Sigmoid colon (tissue), 7 donors: ENCODE measurements at places on chromosomes 4 and X.

DNA sequence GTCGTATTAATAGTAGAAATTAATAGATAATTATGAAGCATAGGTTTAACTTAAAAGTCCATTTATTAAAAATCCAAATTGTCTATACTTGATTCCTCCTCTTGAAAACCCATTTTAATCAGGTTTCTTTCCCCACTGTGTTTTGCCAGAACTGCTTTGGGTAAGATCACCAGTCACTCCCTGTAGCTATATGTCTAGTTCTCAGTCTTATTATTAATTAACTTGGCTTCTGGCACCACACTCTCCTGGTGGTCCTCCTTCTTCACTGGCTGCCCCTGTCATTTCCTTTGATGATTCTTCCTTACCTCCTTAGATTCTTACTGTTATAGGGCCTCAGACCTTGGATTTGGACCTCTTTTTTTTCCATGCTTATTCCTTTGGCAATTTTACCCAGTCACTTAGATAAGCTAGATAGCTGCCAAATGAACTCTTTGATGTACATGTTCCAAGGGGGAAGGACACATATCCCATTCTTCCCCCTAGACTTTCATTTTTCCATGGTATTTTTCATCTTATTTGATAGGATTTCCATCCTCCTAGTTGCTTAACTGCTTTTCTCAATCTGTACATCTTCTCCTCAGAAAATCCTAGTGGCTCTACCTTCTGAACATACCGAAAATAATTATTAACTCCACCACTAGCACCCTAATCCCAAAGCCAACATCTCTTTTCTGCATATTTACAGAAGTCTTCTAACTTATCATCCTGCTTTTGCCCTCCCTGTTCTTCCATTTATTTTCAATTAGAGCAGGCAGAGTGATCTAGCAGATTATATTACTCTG lies 24.5 kb downstream of the GIMD1 start:
- DNase-seq = no peak

GRCh38 chrX:129099207-129099606 lies 424.1 kb downstream of the SMARCA1 start:
- DNase-seq = no peak

- DNase-seq = no peak
Measured at GRCh38 chr4:106507440-106507839, 138.9 kb upstream of the GIMD1 start.

DNA sequence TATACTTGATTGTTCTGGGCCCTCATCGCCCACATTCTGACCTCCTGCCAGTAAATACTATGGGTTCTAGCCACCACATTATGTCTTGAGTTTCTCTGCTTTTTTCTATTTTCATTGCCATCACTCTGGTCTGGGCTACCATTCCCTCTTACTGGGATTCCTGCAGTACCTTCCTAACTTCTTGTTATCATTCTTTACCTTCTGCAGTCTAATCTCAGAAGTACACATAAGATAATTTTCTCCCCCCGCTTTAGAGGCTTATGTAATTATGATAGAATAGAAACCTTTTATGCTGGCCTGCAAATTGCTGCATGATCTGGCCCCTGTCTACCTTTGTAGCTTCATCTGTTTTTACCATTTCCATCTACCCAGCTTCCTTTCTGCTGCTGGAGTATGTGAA lies 19.2 kb downstream of the STIM2 start:
- DNase-seq = no peak

GRCh38 chrX:123330229-123330942 lies 146.3 kb downstream of the GRIA3 start:
- DNase-seq = no peak

- DNase-seq = no peak
Measured at GRCh38 chr4:72218953-72219352, 187.2 kb downstream of the NPFFR2 start.

- no peak for DNase-seq
Measured at GRCh38 chrX:2658585-2659292, 32.4 kb upstream of the CD99 start.
